ENCODE measurements at places on chromosomes 1 and 21. TPM values are rescaled to one million over a fixed set of nuclear protein-coding genes. Genes with fewer than 3 reads are reported as not detected.

PCP4L1 gene
- total RNA-seq: not detected

S100A12 gene
- total RNA-seq: 1.7 TPM

CD5L gene
- not detected for total RNA-seq

IGFN1 gene
- not detected for total RNA-seq
